Pons (tissue), 1 donor: ENCODE measurements at places on chromosomes 12 and 14.

DNA sequence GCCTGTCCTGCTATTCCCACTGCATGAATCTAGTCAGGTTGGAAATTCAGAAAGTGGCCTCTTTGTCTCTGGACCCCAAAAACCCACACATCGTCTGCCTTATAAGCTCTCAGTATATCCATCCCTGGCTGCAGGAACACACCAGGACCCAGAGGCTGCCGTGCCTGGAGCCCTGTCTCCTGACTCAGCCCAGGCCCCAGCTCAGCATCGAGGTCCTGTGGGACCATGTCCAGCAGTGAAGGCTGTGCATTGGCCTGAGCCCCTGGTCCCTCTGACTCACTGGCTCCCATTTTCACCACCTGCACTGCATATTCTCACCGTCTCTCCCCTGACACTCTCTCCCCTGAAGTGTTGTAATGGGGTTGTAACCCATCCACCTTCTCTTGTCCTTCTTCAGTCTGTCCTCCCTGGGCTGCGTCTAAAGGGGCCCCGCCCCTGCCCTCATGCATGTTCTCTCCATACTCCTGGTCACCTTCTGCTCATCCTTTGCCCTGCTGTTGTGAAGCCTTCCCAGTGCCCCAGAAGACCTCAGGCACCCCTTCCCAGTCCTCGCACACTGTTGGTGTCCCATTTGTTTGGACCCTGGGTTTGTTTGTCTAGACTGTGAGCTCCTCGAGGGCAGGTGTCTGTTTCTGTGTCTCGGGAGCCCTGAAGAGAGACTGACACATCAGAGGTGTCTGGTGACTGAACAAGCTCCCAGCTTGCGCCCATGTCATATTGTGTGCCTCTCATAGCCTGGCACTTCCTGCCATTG, 43.8 kb downstream of the EVL start:
- DNase-seq: no peak

DNA sequence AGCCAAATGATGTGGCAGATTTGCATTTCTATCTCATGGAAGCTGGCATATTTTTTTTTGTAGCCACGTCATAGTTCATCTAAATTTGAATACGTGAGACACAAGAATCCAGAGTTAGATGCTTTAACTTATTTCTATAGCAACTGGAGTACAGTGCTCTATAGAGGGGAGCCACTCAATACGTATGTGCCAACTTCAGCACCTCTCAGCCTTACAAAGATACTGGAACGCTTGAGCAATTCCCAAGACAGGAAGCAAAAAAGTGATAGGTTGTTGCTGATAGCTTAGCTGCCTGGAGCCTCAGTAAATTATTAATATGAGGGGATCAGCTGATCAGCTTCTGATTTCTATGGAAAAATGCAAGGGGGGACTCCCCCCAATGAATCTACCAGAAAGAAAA, 24.1 kb upstream of the PELI2 start:
- no peak for DNase-seq

- peak; percentile 15 for DNase-seq
These were observed 293.4 kb downstream of the NPAS3 start for GRCh38 chr14:33232031-33232430.

DNA sequence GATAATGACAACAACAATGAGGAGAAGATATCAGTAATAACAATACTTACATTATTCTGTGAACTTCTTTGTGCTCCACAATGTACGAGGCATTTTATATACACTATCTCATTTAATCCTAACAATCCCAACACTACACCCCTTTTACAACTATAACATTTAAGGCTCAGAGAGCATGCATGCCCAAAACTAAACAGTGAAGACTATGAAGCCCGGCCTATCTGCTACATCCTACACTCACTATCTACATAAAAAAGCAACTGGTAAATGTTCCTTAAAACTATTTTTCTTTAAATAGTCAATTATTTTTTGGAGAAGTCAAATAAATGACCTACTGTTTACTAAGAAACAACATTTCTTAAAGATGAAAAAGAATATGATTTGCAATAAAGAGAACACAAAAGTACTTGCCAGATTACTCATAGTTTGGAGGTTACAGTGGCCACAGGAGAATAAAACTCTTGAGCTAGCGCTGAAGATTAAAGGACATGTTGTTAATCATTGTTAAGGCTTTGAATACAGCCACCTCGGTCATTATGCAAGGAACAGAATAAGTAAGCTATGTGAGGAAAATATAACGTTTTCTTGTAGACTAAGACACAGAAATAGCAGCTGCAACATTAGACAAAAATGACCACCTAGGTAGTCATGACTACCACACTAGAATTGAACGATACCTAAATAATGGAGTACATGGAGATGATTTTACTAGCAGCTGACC, 56.7 kb downstream of the EPS8 start:
- no peak for DNase-seq

GRCh38 chr14:49497267-49497666, 88.9 kb downstream of the RPS29 start:
- no peak for DNase-seq

DNA sequence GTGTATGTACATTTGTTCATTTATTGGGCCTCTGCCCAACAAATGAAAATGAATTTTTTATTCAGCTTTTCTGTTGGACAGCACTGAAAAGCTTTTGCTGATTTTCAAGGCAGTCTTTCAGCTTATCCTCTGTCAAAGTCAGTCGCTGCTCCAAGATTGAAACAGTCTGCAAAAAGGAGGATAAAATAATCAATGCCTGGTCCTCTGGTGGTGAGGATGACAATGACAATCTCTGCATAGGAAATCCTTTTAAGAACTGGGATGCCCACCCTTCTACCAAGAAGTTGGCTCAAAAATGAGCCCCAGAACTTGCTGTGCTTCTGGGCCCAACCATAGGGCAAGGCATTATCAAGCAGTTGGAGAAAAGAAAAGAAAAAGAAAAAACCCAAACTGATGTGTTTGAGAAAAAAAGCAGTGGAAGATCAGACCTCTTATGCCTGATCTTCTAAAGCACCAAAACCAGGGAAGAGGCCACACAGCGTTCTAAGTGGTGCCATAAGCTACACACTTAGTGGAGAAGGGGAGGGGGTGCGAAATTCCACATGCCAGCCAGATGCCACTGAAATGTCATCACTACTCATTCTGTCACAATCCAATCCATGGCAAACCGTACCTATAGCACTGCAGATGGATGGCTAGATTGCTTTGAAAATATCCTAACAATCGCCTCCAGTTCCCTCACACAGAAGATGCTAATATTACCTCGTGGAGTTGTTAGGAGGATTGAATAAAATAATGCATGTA, 69.0 kb upstream of the DUSP6 start:
- DNase-seq: no peak

- no peak for DNase-seq
These were observed 88.4 kb downstream of the LIN7A start for GRCh38 chr12:80849337-80849736.

- peak; percentile 85 for DNase-seq
These were observed 229.7 kb upstream of the NPAS3 start for GRCh38 chr14:32709027-32709426.

DNA sequence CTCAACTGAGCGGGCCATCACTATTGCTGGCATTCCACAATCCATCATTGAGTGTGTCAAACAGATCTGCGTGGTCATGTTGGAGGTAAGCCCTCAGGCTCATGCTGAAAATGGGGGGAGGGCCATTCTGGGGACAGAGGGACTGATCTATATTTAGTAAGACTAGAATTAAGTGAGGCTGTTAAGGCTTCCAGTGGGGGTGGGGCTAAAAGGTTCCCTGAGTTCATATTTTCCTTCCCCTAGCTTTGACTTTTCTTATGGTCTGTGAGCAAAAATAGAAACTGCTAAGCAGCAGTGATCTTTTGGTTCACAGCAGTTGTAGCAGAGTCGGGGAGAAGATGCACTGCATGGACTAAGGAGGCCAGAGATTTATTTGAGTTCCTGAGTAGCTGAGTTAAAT, 9.2 kb downstream of the PCBP2 start:
- DNase-seq: no peak

DNA sequence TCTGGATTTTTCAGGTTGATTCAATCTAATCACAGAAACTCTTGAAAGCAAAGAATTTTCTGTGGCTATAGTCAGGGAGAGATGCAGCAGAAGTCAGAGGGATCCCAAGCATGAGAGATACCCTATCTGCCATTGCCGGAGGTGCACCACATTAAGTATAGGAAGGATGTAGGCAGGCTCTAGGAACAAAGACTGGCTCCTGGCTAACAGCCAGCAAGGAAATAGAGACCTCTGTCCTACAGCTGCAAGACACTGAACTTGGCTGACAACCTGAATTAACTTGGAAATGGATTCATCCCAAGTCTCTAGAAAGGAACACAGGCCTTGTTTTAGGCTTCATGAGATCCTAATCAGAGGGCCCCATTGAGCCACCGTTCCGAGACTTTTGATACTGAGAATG, 364.9 kb upstream of the FLRT2 start:
- DNase-seq: no peak

- DNase-seq: no peak
These were observed 93.7 kb upstream of the SFSWAP start for GRCh38 chr12:131617179-131617578.

- DNase-seq: no peak
These were observed 43.3 kb downstream of the PPP1R12A start for GRCh38 chr12:79891506-79892162.

DNA sequence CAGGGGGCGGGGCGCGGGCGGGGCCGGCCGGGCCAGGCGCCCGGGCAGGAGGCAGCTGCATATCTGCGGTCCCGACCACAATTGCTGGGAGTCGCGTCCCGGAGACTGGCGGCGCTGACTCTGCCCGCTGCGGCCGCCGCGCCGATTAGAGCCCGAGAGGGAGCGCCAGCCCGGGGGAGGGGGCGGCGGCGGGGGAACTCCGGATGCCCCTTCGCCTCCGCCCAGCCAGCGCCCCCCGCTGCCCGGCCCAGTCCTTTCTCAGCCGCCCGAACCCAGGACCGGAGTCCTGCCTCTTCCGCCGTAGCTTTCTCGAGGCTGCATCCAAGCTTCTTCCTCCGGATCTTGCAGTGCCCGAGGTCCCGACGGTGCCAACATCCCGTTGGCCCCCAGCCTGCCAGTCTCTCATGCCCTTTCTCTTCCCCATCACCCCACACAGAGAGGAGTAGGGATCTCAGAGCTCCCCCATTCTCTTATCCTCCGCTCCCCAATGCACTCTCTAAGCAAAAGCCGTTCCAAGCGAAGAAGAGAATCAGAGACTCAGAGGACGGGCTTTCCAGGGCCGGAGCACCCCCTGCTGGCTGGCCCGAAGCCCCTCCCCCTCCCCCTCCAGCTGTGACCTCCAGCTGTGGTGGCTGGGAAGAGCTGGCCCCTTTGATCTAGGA, 8.8 kb upstream of the SP7 start:
- peak; percentile 92 for DNase-seq

GRCh38 chr14:95529216-95529615, 5.6 kb upstream of the GLRX5 start:
- DNase-seq: no peak

DNA sequence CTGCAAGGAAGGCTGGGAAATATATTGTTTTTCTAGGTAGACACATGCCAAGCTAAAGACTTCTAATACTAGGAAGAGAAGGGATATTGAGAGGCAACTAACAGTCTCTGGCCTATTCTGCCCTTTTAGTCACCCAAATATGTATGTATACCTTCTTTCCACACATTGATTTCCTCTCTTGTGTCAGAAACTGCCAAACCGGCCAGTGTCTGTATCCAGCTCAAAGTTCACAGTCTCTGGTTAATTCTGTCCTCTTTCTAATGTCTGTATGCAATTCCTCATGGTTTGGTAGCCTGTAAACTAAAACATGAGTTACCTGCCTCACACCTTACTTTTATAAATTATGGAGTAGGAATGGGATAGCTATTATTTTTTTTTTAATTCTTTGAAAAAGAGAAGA, 25.2 kb upstream of the CPSF6 start:
- no peak for DNase-seq

GRCh38 chr12:63836046-63836445, 8.5 kb upstream of the SRGAP1 start:
- no peak for DNase-seq

DNA sequence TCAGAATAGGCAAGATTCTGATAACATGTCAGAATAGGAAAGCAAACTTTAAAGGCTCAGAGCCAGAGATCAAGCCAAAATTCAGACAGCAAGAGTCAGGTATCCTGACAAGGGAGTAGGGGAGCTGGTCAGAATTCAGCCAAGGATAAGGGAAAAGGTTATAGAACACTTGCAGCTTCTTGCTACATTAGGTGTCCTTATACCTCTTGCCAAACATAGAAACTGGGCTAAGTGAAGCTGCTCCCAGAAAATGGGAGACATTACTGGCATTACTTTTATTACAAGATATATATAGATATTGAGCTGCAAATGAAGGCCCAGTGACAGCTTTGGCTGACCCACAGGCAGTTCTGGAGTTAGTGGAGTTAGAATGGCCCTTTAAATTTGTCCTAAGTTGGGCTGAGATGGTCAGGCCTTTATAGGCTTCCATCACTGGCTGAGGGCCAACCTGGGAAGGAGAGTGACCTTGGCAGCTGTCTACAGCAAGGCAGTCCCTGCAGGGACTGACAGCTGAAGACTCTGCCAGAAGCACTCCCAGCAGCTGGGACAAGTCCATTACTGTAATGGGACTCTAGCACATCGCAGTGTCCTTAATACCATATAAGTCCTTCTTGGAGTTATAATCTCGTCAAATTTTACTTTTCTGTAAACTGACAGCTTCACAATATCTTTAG, 83.0 kb downstream of the LRRC9 start:
- DNase-seq: peak; percentile 5

DNA sequence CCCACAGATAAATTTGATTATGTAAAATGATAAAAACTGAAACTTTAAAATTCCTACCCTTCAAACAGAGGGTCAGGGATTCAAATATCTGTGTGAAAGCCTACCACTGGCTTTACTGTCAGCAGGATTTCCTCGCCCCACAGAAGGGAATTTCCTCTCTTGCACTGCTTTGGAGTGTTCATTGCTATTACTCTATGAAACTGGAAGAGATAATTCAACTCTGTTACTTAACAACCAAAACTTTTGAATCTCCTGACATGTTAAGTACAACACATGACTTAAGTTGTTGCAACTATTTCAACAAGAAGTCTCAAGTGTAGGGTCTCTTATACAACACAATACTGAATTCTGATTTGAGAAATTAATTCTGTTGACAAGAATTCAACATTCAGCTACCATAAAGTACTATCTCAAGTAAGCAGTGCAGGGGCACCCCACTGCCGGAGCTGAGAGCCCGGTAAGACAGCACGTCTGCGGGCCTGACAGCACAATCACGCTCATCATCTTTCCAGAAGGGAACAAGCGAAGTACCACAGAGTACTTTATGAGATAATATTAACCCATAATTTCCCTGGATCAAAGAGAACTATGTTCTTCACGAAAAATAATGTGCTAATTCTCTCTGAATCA, 22.9 kb downstream of the DICER1 start:
- no peak for DNase-seq

DNA sequence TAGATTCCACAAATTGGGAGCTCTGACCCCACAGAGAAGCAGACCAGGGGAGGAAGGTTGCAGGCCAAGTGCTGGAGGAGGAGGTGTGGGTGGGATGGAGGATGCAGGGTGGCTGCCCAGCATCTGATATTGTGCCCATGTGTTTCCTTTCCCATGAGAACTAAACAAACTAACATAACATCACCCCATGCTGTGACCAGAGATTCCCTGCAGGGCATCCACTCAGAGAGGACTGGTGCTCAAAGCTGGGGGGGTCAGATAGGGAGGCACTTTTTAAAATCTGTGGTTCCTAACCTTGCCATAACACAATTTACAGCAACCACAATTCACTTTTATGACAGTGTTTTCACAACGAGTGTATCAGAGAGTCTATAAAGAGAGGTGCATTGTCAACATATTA, 1277.6 kb downstream of the AACS start:
- DNase-seq: no peak

GRCh38 chr14:48274826-48275225, 599.4 kb upstream of the MDGA2 start:
- DNase-seq: peak; percentile 59

GRCh38 chr12:111732786-111733185, 33.9 kb upstream of the ALDH2 start:
- no peak for DNase-seq

- DNase-seq: no peak
These were observed 1.7 kb upstream of the NKX2-1 start for GRCh38 chr14:36521598-36522345.
